ENCODE measurements at places on chromosomes 12 and 14.

DNA sequence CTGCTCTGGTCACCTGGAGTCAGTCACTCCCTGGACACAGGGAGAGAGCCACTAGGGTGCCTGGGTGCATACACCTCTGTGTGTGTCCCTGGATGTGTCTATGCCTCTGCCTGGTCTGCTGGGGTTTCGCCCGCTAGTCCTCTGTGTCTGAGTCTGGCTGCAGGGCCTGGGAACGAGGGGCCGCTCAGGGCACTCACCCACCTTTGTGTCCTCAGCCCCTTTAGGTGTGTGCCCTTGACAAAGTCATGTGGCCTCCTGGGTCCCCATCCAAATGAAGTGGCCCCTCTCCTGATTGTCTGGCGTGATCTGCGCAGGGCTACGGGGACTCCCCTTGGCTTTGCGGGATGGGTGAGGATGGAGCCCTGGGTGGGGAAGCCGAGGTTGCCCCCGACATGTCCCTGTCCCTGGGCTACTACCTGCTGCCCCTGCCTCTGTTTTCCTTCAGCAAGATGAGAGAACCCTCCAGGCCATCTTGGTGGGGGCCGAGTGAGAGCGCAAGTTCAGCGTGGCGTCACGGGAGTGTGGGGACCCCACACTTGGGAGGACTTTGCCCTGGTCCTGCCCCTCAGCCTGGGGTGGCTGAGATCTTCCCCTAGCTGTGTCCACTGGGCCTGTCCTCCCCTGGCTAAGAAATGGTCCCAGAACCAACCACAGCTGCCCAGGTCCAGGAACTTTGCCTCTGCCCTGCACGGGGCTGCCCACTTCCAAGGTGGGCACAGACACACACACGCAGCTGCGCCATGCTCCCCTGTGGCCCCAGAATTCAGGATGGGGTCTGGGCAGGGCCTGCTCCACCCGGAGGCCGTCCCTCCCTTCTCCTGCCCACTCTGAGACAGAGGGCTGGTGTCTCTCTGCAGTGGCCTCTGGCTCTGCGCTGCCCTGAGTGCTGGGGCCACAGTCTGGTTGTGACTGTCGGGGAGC is 2.7 kb upstream of the AHNAK2 start:
- DNase-seq: no peak

GRCh38 chr14:73861073-73861472 is 9.4 kb downstream of the PTGR2 start:
- no peak for DNase-seq

DNA sequence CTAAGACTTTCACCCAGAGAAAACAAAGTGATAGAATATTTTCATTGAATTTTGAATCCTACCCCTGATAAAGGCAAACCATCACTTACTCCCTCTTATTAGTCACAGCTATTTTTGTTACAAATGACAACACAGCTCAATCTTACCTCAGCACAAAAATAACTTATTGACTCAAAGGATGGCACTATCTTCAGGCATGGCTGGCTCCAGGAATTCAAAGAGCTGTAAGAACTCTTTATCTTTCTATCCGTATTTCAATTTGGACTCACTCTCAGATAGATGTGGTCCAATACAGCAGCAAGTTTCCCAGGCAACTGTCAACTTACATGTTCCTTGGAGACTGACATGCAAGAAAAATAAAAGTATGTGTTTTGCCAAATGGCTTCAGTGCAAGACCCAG is 709.4 kb upstream of the MDGA2 start:
- DNase-seq: no peak

GRCh38 chr14:53841109-53842099 is 115.2 kb downstream of the BMP4 start:
- no peak for DNase-seq

GRCh38 chr12:116466536-116466935 is 92.6 kb upstream of the MAP1LC3B2 start:
- no peak for DNase-seq

DNA sequence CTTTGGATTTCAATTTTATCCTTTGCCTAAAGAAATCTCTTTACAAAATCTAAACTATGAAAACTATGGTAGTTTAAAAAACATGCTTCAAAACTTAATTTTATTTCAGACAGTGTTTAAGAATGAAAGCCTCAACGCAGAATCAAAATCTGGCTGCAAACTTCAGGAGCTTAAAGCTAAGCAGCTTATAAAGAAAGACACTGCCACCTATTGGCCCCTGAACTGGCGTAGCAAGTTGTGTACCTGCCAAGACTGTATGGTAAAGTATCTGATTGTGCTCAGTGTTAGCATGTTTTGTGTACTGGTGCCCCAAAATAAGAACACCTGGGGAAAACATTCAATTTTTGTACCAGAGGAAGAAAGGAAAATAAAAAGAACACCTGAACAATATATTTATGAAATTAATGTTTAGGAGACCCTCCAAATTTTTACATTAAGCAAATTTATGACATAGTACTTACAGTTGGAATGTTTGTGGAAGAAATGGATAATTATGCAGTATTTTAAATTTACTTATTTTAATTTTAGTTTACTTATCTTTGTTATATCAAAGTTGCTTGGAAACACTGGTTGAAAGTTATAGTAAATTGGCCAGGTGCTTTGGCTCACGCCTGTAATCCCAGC is 12.2 kb downstream of the UBR7 start:
- peak; percentile 51 for DNase-seq

Data from astrocyte of the cerebellum (primary cell).